ENCODE measurements at places on chromosomes 2 and 18.

DNA sequence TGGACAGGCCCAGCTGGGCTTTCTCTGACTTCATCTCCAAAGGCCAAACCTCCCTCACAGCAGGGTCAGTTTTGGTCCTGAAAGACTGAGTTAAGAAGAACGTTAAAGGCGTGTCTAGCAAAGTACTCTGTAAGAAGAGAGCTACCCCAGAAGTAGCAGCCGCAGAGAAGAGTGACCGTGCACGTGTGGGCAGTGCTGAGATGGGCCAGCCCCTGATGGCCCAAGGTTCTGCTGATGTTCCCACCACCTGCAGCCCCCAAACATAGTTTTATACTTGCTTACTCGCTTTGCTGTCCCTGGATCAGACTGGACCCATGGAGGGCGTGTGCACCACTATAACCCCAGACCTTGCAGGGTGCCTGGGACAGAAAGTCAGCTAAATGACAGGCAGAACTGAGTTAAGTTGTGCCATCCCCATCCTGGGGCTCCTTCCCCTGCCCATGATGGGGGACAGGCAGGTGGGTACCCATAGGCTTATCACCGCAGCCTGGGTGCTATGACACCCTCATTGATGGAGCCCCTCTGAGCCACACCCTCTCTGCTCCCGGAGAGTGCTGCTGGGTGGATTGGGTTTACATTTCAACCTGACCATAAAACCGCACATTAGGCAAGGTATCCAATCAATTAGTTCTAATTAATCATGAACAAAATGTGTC, 367.3 kb upstream of the HS6ST1 start:
- DNase-seq, result no peak

DNA sequence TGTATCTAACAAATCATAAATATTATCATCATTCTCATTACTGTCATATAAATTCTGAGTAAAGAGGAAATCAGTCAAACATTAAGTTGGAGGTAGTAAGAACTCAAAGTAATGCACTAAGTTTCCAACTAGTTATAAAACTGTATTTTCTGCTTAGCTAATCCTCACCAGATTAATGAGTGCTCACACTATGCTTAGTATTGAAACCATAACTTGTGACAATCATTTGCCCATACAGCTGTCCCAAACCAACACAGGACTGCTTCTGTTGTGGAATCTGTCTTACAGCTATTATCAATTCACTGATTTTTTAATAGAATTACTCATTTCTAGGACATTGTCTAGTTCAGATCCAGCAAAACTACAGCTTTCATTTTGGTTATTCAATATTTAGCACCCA, 41.5 kb upstream of the TANK start:
- no peak for DNase-seq

DNA sequence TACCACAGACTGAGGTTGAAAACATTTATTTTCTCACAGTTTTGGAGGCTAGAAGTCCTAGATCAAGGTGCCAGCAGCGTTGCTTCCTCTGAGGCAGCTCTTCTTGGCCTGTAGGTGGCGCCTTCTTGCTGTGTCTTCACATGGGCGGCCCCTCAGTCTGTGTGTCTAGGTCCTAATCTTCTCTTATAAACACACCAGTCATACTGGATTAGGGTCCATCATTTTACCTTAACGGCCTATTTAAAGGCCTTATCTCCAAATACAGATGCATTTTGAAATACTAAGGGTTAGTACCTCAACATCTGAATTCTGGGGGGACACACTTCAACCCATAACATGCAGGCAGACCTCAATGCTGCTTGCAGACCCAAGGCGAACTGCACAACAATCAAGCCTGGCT, 4.4 kb upstream of the RMC1 start:
- DNase-seq, result no peak

- DNase-seq, result no peak
Measured at GRCh38 chr2:186308347-186308746, 177.7 kb upstream of the ZC3H15 start.

DNA sequence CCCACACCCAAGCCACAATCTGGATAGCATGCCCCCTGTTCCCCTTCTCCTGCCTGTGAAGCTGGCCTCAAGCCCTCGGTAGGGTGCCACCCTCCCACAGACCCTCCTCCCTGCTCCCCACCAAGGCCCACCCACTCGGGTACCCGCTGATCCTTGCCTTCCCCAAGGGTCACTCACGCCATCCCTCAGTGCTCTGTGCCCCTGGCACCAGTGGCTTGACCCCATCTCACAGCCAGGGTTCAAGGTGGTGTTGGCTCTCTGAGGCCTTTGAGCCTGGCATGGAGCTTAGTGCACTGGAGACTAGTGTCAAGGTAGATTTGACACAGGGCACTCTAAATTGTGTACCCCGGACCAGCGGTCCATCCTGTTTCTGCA, 11.9 kb downstream of the ADRA2B start:
- no peak for DNase-seq

- no peak for DNase-seq
Measured at GRCh38 chr2:62576276-62576939, 70.4 kb upstream of the TMEM17 start.

- DNase-seq, result no peak
Measured at GRCh38 chr2:117492209-117492851, 322.2 kb upstream of the DDX18 start.

DNA sequence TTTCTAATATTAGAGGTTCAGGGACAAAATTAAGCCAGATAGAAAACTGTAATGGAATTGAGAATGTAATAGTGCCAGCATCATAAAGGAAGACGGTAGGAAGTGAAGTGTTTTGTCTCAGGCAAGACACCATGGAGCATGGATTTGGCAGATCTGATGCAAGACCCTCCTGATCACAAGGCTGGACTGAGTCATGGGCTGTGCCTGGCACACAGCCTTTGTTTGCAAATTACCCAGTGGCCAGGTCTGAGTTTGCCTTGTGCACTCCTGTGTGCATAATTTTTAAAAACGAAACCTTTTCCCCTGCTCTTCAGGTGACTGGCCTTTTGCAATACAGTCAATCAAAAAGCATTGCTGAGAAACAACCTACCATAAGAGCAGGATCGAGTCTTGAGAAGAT, 2.0 kb upstream of the UPP2 start:
- DNase-seq, result no peak

GRCh38 chr18:35241448-35241804, 592 bp downstream of the ZNF397 start:
- no peak for DNase-seq

DNA sequence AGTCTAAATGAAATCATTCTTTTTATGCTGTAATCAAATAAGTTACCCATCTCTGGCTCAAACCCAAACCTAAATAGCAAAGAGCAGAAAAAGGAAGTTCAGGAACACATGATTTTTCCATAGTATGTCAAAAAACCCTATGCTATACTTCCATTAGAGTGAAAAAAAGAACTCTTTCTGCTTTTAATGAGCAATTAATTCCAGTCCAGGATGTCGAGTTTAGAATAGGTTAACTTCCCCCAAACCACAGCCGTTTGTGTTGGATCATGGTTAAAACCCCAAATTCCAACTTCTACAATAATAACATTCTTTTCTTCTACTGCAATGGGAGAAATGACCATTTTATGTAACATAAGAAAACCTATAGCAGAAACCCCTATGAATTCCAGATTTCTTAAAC, 171.1 kb upstream of the NRP2 start:
- no peak for DNase-seq

- no peak for DNase-seq
Measured at GRCh38 chr2:147628971-147629421, 215.8 kb upstream of the ACVR2A start.

GRCh38 chr18:63439334-63439733, 17.1 kb upstream of the VPS4B start:
- no peak for DNase-seq

GRCh38 chr2:203909261-203909967, 27.1 kb upstream of the ICOS start:
- peak; percentile 23 for DNase-seq

GRCh38 chr2:136058262-136058661, 59.7 kb downstream of the CXCR4 start:
- DNase-seq, result no peak

GRCh38 chr2:144529841-144530240, 9.9 kb upstream of the ZEB2 start:
- DNase-seq, result no peak

DNA sequence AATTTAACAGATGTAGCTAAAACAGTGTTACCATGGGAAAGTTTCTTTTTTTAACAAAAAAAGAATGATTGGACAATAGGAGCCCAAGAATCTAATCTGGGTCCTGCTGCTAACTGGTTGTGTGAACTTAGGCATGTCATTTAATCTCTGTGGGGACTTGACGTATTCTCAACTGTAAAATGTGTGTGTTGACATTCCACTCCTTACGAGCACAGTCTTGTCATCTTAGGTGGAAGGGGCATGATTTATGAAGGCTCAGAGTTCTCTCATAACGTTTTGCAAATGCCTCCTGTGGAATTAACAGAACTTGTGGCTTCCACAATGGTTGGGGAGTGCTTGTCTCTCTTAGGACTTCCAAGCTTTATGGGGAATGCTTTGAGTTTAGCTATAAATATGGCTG, 125.9 kb upstream of the SATB2 start:
- DNase-seq, result no peak

GRCh38 chr2:152825834-152826233, 107.4 kb downstream of the ARL6IP6 start:
- peak; percentile 80 for DNase-seq

- DNase-seq, result no peak
Measured at GRCh38 chr2:4898706-4899105, 793.5 kb upstream of the SOX11 start.

DNA sequence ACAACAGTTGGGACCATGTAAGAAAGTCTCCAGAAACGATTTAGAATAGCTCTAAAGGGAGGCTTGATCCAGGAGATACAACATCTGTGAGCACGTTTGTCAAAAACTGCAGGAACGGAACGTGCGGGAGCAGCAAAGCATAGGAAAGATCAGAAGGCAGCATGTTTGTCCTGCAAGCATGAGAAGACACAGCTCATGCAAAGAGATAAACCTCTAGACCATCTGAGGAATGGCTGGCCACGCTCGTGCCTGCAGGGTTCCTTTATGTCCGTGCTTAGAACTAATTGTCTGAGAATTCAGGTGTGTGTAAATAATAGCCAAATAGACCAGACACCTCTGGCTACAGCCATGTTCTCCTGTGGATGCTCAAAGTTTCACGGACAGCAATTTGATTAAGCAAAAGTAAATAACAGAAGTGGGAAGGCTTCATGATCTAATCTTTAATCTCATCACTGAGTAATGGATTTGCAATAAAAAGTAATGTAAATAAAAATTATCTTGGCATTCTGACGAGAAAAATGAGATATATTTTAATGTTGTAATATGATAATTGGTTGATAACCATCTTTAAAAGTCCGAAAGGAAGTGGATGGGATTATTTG, 534.8 kb upstream of the CDH7 start:
- no peak for DNase-seq

DNA sequence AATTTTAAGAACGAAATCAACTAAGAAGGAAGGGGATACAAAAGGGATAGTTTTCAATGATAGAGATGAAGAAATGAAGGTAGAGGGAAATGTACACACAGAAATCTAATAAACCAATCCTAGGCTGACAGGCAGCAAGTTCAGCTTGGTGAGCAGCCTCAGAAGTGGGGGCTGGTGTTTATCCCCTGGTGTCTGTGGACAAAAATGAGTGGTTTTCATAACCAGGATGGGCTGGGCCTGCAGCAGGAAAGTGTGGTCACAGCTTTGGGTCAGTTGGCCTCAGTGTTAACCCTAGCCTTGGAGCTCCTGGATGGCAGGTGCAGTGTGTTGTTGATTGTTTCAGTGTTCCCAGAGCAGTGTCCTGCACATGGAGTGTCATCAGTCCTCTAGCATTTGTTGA, 14.3 kb downstream of the IL18R1 start:
- no peak for DNase-seq

DNA sequence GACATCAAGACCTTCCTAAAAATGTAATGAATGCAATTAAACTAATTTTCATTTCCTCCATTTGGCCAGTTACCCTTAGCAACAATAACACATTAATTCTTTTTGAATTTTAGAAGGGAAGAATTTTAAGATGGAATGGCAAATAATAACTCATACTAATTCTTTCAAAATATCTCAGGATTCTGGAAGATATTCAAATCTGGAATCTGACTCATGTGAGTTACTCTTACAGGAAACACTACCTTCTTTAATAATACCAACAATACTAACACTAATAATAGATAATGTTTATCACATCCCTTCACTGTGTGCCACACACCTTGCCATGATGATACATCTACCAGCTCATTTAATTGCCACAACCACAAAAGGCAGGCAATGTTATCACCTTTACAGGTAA, 46.4 kb downstream of the ZNF521 start:
- no peak for DNase-seq

GRCh38 chr2:14998546-14998945, 366.0 kb downstream of the LRATD1 start:
- DNase-seq, result no peak

- no peak for DNase-seq
Measured at GRCh38 chr18:62480927-62481326, 41.9 kb upstream of the ZCCHC2 start.

DNA sequence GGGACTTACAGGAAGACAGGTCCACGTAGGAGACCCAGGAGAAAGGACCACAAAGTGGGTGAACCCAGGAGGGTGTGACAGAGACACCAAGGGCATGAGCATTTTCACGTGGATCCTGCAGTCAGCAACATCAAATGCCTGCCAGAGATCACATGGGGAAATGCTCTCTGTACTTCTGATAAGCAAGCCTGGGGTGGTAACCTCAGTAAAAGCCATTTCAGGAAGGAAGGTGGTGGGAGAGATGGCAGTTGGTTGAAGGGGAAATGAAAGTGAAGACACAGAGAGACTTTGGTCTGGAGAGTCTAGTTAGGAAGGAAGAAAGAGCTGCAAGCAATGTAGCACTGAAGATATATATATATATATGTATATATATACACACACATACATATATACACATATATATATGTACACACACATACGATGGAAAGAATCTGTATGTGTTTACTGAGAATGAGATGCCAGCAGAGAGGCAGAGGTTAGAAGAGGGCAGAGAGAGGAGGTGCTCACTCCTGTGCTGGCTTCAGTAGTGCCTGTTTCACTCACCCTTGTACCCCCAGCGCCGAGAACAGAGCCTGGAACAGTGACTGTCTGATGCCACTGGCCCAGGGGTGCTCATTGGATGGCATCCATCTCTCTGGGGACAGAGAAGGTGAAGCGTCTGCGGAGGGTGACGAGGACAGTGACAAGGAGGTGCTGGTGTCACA, 314.9 kb downstream of the AFF3 start:
- no peak for DNase-seq

GRCh38 chr2:11157731-11158130, 2.5 kb downstream of the SLC66A3 start:
- DNase-seq, result no peak

DNA sequence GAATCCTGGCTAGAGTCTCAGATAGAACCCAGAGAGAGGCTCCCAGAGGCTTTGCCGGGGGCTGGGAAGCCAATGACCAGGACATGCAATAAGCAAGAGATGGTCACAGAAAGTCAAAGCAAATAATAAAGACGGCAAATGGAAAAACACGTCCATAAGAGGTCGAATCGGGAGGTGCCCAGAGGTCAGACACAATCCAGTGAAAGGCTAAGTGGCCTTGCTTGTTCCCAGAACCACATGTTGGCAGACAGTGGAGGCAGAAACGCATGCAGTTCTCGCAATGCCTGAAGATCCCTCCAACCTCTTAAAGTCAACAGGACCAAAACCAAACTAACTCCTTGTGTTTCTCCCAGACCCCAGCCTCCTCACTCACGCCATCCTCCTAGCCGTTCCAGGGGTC, 3.0 kb downstream of the CYB5A start:
- DNase-seq, result no peak

Data from BJ (cell line).